T1000 (cell line): ENCODE measurements at places on chromosomes 4 and X.

DNA sequence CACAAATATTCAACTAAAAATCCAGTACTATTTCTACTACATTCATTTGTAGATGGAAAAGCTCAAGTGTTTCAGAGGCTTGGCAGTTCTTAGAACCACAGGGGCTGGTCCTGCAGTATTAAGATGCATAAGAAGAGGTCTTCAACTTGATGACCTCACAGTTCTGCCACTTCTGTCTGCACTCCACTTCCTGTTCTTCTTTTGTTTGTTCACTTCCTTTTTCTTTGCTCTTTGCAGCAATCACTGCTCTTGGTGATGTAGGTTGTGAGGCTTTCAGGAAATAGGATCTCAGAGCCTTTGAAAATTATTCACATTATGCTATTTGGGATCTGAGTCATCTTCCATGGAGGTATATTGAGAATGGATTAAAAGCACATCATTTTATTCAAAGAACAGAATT lies 602.0 kb upstream of the CPEB2 start:
- no peak for DNase-seq

DNA sequence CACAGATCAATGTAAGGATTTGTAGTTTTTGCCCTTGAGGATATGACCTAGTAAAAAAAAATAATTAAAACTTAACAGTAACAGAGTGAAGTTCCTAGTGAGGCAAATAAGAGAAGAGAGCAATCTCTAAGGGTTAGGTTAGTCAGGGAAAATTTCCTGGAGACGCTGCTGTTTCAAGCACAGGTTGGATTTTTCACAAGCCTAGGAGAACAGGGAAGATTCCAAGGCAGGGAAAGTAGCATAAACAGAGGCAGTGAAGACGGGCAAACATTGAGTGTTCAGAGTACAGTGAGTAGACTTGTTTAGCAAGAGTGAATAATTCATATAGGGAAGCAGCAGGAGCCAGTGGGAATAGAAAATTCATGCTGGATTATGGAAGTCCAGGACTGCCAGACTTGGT lies 212.8 kb downstream of the SPANXN3 start:
- no peak for DNase-seq

DNA sequence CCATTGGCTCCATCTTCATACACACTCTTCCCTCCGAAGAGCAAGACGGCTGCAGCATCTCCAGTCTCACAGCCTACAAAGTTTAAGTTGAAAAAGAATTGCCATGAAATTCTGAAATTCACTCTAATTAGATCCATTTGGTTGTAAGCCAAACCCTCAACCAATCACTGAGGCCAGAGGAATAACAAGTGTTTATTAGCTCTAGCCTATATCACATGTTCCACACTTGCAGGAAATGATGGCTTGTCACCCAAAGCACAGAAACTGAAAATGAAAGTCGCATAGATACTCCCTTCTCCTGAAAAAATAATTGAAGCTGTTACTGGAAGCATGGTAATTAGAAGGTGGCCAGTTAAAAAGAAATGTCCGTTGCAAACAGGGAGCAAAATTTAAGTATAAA lies 1071.8 kb downstream of the CCSER1 start:
- DNase-seq, result no peak

- DNase-seq, result no peak
Observed at GRCh38 chr4:39464886-39465501, 6.1 kb downstream of the LIAS start.

DNA sequence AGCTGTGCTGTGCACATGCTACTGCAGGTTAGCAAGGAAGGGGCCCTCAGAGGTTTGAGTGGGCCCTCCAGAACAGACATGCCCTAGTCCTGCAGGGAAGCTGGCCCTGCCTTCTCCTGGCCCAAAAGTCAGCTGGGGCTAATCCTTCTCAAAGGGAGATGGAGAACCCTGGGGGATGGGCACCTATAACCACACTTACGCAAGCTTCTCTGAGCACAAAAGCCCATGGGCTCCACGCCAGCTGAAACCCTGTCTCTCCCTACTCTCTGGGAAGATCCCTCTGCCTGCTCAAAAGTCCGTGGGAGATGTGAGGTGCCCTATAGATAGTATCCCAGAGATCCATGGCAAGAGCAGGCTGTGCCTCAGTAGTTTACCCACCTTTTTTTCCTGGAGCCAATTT lies 58.9 kb upstream of the DKK2 start:
- DNase-seq, result no peak

- no peak for DNase-seq
Observed at GRCh38 chrX:154441984-154442707, 1.8 kb upstream of the FAM50A start.

GRCh38 chr4:5755679-5756078 lies 44.7 kb downstream of the EVC start:
- no peak for DNase-seq

GRCh38 chr4:127203562-127204200 lies 429.1 kb upstream of the INTU start:
- DNase-seq, result no peak

DNA sequence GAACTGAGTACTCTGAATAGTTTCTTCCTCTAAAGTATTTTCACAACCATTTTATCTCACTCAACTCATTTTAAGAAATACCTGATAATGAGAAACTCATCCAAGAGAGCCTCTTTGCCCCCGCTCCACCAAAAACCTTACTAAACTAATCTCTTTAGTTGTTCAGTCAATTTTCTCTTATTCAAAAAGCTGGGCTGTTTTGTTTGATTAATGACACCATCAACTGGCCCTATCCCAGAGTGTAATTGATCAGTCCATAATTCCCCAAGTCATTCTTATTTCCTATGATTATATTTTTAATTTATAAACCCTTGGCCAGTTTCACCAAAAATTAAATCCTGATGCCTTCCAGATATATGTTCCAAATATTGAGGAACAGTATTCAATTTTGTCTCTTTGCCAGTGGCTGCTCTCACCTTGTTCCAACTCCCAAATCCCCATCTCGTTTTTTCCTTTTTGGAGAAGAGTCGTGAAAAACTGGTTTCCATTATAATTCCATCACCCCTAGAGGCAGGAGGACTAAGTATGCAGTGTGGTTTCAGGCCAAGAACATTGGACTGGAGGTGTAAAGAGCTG lies 10.4 kb downstream of the LIMCH1 start:
- DNase-seq, result no peak

GRCh38 chr4:146040623-146041022 lies 102.0 kb upstream of the ZNF827 start:
- no peak for DNase-seq

- DNase-seq, result no peak
Observed at GRCh38 chrX:114650351-114650750, 66.5 kb downstream of the HTR2C start.

DNA sequence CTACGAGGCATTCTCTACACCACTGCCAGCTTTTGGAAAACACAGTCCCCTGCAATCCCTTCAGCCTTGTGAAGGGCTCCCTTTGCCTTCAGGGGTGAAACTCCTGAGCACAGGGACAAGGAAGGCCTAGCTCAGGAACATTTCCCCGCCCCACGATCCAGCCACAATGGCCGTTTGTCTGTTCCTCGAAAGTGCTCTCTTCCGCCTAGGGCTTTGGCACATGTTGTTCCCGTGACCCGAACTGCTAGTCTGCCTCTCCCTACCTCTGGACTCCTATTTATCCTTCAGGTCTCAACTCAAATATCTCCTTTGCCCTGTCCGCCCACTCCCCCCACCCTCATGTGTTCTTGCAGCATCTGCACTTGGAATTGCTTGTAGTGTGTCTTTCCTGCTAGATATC lies 12.1 kb downstream of the FGD1 start:
- no peak for DNase-seq

- DNase-seq, result no peak
Observed at GRCh38 chrX:131402124-131402811, 113.2 kb upstream of the IGSF1 start.

DNA sequence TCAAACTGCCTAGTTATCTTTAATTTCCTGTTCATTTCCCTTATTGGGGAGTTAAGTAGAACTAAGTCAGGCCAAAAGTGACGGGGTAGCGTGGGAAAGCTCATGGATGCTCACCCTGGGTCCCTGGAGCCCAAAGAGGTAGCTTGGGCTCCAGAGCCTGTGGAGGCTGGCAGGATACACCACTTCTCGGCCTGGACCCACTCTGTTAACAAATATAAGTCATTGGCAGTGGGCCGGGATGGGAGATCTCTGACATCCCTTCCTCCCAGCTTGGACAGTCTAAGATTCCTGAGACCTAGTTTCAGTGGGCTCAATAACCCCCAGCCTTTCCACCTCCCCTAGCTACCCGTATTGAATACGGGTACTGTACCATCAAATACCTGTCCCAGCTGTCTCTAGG lies 106.1 kb downstream of the EFNB1 start:
- no peak for DNase-seq

GRCh38 chr4:74330295-74330750 lies 22.1 kb downstream of the EPGN start:
- DNase-seq, result no peak

GRCh38 chr4:120202222-120202621 lies 135.6 kb upstream of the MAD2L1 start:
- DNase-seq, result no peak

- DNase-seq, result no peak
Observed at GRCh38 chr4:14264437-14264836, 636.9 kb upstream of the BOD1L1 start.

DNA sequence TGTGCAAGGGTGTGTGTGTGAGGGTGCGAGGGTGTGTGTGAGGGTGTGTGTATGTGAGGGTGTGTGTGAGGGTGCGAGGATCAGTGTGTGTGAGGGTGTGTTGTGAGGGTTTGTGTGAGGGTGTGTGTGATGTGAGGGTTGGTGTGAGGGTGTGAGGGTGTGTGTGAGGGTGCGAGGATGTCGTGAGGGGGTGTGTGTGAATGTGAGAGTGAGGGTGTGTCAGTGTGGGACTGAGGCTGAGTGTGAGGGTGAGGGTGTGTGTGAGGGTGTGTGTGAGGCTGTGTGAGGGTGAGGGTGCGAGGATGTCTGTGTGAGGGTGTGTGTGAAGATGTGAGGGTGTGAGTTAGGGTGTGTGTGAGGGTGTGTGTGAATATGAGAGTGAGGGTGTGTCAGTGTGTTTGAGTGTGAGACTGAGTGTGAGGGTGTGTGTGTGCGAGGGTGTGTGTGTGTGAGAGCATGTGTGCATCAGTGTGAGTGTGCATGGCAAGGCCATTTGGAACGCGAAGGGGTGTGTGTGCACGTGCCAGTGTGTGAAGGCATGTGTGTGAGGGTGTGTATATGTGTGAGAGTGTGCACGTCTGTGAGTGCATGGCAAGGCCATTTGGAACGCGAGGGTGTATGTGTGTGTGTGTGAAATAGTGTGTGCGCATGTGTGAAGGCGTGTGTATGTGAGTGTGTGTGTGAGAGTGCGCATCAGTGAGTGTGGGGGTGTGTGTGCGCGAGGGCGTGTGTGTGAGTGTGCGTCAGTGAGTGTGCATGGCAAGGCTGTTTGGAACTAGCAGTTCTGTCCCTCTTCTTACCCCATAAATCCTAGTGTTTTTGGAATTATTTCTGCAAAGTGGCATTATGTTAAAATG lies 69.8 kb downstream of the RGS12 start:
- DNase-seq, result no peak

DNA sequence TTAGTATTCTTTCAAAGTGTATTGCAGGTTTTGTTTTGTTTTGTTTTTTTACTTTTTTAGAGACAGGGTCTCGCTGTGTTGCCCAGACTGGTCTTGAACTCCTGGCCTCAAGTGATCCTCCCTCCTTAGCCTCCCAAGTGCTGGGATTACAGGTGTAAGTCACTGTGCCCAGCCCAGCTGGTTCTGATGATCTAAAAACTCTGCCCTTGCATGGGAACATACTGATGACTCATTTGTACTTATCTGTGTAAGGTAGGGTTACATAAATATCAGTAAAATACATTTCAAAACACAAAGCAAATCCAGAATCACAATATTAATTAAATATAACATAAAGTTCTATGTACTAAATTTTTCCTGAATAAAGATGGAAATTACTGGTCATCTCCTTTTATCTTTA lies 7.4 kb upstream of the SLC9B1 start:
- no peak for DNase-seq

- peak; percentile 21 for DNase-seq
Observed at GRCh38 chrX:151974336-151975227, at the start of gene GABRE. Gene GABRE, minus strand, starts transcription at chrX:151974676. Its CDS starts 51 bp downstream, at chrX:151974625.

GRCh38 chrX:150543230-150544155 lies 24.9 kb upstream of the MTM1 start:
- no peak for DNase-seq
